ENCODE measurements at places on chromosomes 16 and 17. TPM values are rescaled to one million over a fixed set of nuclear protein-coding genes. Genes with fewer than 3 reads are reported as not detected.

Gene KIAA0513
- 35.1 TPM for total RNA-seq

Gene SEC14L5
- total RNA-seq, result 0.29 TPM

DNA sequence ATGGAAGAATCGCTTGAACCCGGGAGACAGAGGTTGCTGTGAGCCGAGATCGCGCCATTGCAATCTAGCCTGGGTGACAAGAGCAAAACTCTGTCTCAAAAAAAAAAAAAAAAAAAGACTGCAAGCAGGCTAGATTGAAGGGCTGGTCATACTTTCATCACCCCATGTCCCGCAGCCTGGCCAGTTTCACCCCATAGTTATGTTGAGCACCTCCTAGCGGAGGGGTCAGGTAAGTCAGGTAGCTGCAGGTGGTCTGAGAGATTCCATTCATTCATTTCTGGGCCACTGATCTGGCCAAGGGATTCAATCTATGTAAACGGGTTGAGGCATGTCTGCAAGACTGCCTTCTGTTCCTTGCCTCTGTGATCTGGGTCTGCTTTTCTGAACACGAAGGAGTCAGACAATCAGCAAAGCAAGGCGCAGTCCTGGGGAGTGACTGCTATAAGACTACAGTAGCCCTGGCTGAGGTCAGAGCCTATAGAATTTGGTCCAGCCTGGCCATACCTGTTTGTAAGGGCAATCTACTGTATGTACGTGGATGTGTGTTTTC, 23.6 kb upstream of the BPTF start:
- H3K27me3 ChIP-seq, result peaks cover 5% of the 10 kb centered on the region
- peaks cover 5% of the 10 kb centered on the region for H3K4me1 ChIP-seq
- H3K27ac ChIP-seq, result no peak overlapping the region
- DNase-seq, result no peak

Gene C17orf67
- 0.36 TPM for total RNA-seq

DNA sequence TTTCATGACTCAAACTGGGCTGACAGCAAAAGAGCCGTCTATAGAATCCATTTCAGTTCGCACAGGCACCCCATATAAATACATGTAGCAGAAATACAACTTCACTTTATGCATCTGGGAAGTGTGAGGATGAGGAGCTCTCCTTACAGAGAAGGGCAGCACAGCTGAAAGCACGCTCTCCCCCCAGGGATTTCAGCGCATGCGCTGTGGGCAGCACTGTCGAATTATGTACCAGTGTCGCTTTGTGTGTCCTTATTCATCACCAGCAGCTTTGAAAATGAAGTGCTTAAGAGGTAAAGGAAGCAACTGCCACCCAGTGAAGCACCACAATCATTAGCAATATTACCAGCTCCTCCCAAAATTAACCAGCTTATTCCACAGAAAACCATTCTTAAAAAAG, 39.9 kb downstream of the CEP95 start:
- no peak overlapping the region for H3K4me3 ChIP-seq
- peaks cover 2% of the 10 kb centered on the region for H3K4me1 ChIP-seq
- no peak for DNase-seq
- H3K36me3 ChIP-seq, result peaks cover 96% of the 10 kb centered on the region
- no peak overlapping the region for H3K27ac ChIP-seq
- H3K27me3 ChIP-seq, result no peaks in the 10 kb centered on the region

- peak; percentile 72 for DNase-seq
- no peak overlapping the region for H3K4me3 ChIP-seq
- H3K27ac ChIP-seq, result no peak overlapping the region
- H3K4me1 ChIP-seq, result no peaks in the 10 kb centered on the region
- peaks cover 40% of the 10 kb centered on the region for H3K27me3 ChIP-seq
These were observed 2.2 kb upstream of the SMTNL2 start for GRCh38 chr17:4582101-4582501.

DNA sequence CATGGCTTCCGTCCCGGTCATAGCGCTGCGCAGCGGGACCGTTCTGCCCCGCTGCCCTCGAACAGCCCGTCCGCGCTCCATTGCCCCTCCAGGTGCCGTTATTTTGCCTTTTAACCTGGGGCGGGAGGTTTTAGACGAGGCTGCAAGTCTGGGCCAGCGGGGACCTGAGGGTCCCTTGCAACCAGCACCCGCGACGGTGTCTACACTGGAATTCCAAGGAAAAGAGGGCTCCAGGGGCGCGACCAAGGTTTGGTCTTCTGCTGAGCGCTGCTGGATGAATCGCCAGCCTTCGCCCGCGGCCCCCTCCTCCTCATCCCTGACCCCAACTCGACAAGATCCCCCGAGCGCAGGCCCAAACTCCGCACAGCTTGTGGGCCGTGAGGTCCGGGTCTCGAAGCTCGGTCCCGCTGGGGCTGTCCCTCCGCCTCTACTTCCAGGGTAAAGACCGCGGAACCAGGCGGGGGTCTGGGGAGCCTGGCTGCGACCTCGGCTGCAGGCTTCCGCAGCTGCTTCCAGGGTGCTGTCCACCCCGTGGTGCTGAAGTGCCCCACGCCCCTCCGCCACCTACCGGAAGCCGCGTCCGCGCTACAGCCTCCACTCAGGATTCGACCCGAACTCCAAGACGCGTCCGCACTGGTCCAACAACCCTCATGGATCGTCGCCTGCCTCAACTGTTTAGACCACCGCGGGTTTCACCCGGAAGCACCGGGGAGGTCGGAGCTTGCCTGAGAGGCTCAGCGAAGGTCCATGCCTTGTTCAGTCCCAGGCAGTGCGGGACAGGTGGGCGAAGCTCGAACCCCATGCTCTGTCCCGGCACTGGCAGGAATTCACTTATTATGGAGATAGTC, 10.1 kb upstream of the CA4 start:
- DNase-seq, result peak; percentile 95
- H3K4me3 ChIP-seq, result no peak overlapping the region
- peaks cover 19% of the 10 kb centered on the region for H3K4me1 ChIP-seq
- peaks cover 48% of the 10 kb centered on the region for H3K27me3 ChIP-seq

DNA sequence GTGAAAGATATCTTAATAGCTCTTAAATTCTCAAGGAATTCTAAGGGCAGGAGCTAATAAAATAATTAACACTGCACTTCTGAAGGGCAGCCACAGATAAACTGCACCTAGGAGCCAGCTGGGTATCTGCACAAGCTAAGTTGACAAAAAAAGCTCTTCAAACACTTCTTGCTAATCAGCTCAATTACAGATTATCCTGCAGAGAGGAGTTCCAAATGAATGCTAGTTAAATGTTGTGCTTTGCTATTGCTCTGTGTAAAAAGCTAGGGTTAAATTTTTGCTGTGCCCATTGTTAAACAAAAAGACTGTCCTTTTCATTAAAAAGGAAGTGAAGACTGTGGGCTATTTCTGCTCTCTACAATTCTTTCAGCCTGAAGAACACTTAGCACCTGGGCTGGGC, 158.5 kb upstream of the SHISA6 start:
- no peak overlapping the region for H3K4me3 ChIP-seq
- no peak overlapping the region for H3K27ac ChIP-seq
- no peaks in the 10 kb centered on the region for H3K36me3 ChIP-seq
- no peaks in the 10 kb centered on the region for H3K27me3 ChIP-seq
- no peak for DNase-seq

Gene NME4
- total RNA-seq, result 83.6 TPM

Gene GLP2R
- not detected for total RNA-seq

DNA sequence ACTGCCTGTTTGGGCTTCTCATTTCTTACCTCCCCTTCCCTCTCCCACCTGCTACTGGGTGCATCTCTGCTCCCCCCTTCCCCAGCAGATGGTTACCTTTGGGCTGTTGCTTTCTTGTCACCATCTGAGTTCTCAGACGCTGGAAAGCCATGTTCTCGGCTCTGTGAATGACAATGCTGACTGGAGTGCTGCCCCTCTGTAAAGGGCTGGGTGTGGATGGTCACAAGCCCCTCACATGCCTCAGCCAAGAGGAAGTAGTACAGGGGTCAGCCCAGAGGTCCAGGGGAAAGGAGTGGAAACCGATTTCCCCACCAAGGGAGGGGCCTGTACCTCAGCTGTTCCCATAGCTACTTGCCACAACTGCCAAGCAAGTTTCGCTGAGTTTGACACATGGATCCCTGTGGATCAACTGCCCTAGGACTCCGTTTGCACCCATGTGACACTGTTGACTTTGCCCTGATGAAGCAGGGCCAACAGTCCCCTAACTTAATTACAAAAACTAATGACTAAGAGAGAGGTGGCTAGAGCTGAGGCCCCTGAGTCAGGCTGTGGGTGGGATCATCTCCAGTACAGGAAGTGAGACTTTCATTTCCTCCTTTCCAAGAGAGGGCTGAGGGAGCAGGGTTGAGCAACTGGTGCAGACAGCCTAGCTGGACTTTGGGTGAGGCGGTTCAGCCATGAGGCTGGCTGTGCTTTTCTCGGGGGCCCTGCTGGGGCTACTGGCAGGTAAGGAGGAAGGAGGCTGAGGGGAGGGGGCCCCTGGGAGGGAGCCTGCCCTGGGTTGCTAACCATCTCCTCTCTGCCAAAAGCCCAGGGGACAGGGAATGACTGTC, at the start of gene CD68:
CD68 (plus strand) TSS at position 638 of the 833 bp plus-strand sequence; CDS start at position 678, 40 bp downstream.
- H3K36me3 ChIP-seq, result peaks cover 47% of the 10 kb centered on the region
- H3K27ac ChIP-seq, result peak within 1 kb of the TSS; percentile 71
- H3K4me3 ChIP-seq, result peak within 1 kb of the TSS; percentile 61
- peaks cover 61% of the 10 kb centered on the region for H3K4me1 ChIP-seq
- DNase-seq, result peak; percentile 96

DNA sequence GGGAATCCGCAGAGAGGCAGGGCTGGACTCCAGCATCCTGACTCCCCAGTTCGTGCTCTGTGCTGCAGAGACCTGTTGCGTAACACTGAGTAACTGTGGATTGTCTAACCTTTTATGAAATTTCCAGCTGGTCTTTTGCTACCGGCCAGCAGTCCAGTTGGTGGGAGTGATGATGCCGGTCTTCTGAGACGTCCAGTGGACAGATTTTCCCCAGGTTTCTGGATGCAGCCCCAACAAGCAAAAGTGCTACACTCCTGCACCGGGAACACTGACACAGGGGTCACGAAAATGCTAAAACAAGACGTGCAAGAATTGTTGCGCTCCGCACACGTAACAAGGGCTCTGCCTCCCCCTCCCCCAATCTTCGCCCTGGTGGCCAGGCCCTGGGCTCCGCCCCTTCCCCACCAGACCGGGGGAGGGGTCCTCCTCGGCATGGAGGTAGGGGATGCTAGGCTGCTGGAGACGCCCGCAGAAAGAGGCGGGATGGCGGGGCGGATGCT, 701 bp upstream of the MRC2 start:
- peaks cover 41% of the 10 kb centered on the region for H3K4me1 ChIP-seq
- peaks cover 13% of the 10 kb centered on the region for H3K36me3 ChIP-seq
- H3K27me3 ChIP-seq, result no peaks in the 10 kb centered on the region
- H3K27ac ChIP-seq, result peak overlapping the region; percentile 92

DNA sequence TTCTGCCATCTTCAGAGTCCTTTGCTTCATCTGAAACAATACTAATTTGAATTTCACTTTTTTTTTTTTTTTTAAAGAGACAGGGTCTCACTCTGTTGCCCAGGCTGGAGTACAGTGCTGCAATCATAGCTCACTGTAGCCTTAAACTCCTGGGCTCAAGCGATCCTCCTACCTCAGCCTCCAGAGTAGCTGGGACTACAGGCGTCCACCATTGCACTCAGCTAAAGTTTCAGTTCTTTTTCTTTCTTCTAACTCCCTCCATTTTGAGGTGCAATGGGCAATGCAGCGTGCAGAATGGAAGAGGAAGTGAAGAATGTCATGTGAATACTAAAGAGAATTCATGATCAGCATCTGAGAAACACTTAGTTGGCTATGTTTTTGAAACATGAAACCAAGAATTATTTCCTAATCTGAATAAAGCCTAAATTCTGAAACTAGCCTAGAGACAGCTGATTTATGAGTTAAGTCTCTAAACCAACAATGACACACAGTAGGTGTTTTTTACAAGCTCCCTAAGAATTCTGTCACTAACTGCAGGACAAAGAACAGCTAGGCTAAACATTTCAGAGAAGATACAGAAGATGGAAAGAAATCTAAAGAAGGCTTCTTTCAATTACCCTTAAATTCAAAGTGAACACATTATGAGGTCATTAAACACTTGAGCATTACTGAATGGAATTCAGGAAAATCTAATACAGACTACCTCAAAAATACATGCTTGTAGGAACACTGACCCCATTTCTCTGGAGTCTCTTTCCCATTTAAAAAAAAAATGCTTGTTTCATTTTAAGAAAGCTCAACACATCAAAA, 21.0 kb downstream of the SNN start:
- H3K27me3 ChIP-seq, result no peaks in the 10 kb centered on the region
- H3K27ac ChIP-seq, result no peak overlapping the region
- no peak overlapping the region for H3K4me3 ChIP-seq
- peak; percentile 21 for DNase-seq
- H3K4me1 ChIP-seq, result peaks cover 11% of the 10 kb centered on the region

GRCh38 chr17:69450918-69451317, 36.4 kb downstream of the MAP2K6 start:
- H3K27me3 ChIP-seq, result no peaks in the 10 kb centered on the region
- no peak overlapping the region for H3K27ac ChIP-seq

DNA sequence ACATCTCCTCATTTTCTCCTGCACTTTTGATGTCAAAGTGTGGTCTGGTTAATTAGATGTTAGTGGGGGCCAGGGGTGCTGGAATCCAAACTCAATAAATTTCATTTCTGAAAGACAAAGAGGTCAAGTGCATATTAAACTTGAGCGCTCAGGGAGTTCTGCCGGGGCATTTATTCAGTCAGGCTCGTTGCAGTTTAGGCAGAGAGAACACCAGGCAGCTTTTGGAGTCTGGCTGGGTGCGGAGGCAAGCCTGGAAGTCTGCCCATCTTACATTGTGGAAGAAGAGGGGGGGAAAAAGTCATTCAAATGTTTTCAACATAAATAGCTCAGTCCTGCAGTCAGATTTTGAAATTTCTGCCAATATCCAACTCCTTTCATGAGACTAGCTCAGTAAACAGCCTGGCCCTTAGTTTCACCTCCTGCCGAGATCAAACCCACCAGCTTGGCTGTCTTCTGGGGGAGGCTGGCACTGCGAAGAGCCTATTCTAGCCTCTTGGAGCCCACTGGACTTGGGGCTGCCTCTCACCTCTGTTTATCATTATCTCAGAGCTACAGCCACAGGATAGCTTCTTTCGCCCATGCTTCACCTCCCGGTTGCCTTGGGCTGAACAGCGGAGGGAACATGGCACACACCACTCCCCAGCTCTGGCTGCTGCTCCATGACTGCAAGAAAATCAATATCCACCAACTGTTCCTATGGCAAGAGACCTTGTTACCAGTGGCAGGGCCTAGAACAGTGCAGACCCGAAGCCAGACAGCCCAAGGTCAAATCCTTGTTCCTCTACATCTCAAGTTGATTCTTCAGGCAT, 177.4 kb upstream of the CDH5 start:
- DNase-seq, result no peak
- no peaks in the 10 kb centered on the region for H3K36me3 ChIP-seq
- H3K27me3 ChIP-seq, result no peaks in the 10 kb centered on the region
- peaks cover 26% of the 10 kb centered on the region for H3K4me1 ChIP-seq
- peak overlapping the region; percentile 31 for H3K27ac ChIP-seq

Gene HEATR9
- total RNA-seq, result not detected

DNA sequence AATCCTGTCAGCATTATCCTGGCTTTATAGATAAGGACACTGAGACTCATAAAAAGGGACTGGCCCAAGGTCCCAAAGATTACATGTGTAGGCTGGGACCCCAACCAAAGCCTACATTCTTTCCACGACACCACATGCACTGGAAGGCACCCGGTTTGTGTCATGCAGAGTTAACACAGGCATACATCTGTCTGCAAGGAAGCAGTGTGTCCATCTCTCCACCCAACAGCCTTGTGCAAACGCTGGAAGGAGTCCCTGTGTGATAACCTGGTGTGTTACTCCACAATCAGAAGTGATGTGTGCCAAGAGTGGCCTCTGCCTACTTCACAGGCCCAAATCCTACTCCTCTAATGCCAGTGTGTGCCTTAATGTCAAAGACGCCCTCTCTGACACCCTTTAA, 139.8 kb downstream of the PARN start:
- H3K27ac ChIP-seq, result no peak overlapping the region
- no peaks in the 10 kb centered on the region for H3K27me3 ChIP-seq
- H3K36me3 ChIP-seq, result no peaks in the 10 kb centered on the region
- H3K4me1 ChIP-seq, result peaks cover 19% of the 10 kb centered on the region
- DNase-seq, result no peak

Gene CDK5R1
- total RNA-seq, result 0.59 TPM
